Smooth muscle cell of the coronary artery (primary cell): ENCODE measurements at places on chromosomes 16 and 17. TPM values are rescaled to one million over a fixed set of nuclear protein-coding genes. Genes with fewer than 3 reads are reported as not detected.

Gene MARVELD3
- not detected in 2 replicates for total RNA-seq

Gene MYO1D
- 37.0 and 81.2 TPM in 2 replicates for total RNA-seq

Gene PRSS22
- not detected in 2 replicates for total RNA-seq

Gene MEOX1
- total RNA-seq: under 0.01 and 0.75 TPM in 2 replicates

Gene ABCA10
- total RNA-seq: 0.53 and 7.1 TPM in 2 replicates

Gene CD300LB
- total RNA-seq: not detected in 2 replicates

Gene NLRC3
- total RNA-seq: under 0.01 TPM in 2 replicates

Gene GLIS2
- 0.70 and 3.4 TPM in 2 replicates for total RNA-seq

Gene CYGB
- total RNA-seq: 3.8 and 20.4 TPM in 2 replicates

Gene TRPV3
- 0.23 and 1.8 TPM in 2 replicates for total RNA-seq

Gene LRRC37B
- total RNA-seq: 10.5 and 22.0 TPM in 2 replicates

Gene BICDL2
- total RNA-seq: under 0.01 and 0.08 TPM in 2 replicates

Gene SLFN12L
- under 0.01 TPM in 1 of 2 replicates, not detected in the other for total RNA-seq

Gene SLC5A11
- not detected in 2 replicates for total RNA-seq

Gene KRTAP9-2
- total RNA-seq: not detected in 2 replicates

Gene SLC16A13
- 0.12 and 0.23 TPM in 2 replicates for total RNA-seq

Gene GAS2L2
- total RNA-seq: 0.08 TPM in 1 of 2 replicates, not detected in the other
